LHCN-M2 (cell line): ENCODE measurements at places on chromosomes 5 and 9. TPM values are rescaled to one million over a fixed set of nuclear protein-coding genes. Genes with fewer than 3 reads are reported as not detected.

The FAM114A2 gene
- 31.3 and 41.4 TPM in 2 replicates for total RNA-seq

The PCDHA6 gene
- total RNA-seq, result not detected in 2 replicates

The SAP30L gene
- 17.3 and 19.3 TPM in 2 replicates for total RNA-seq

The SLC36A3 gene
- total RNA-seq, result not detected in 2 replicates

The OBP2B gene
- total RNA-seq, result not detected in 2 replicates

The ANKRD34B gene
- total RNA-seq, result not detected in 2 replicates

The NSUN2 gene
- 58.1 and 61.3 TPM in 2 replicates for total RNA-seq

The SYK gene
- total RNA-seq, result not detected in 2 replicates

The LCN15 gene
- total RNA-seq, result not detected in 2 replicates

The TYRP1 gene
- total RNA-seq, result not detected in 2 replicates

The MARVELD2 gene
- 0.26 TPM in 1 of 2 replicates, not detected in the other for total RNA-seq

The PCDHB7 gene
- 2.0 and 3.4 TPM in 2 replicates for total RNA-seq

The DMRT2 gene
- 0.06 TPM in 1 of 2 replicates, not detected in the other for total RNA-seq

The ADCY2 gene
- total RNA-seq, result not detected in 2 replicates

The GABRA1 gene
- not detected in 2 replicates for total RNA-seq

The PPWD1 gene
- 28.7 and 35.6 TPM in 2 replicates for total RNA-seq

The GRIA1 gene
- total RNA-seq, result 7.4 and 10.0 TPM in 2 replicates

The WNT8A gene
- total RNA-seq, result not detected in 2 replicates

The SV2C gene
- total RNA-seq, result not detected in 2 replicates

The ADAMTS13 gene
- 1.6 and 2.3 TPM in 2 replicates for total RNA-seq

The SMIM32 gene
- total RNA-seq, result not detected in 2 replicates

The CCIN gene
- 1.2 and 1.8 TPM in 2 replicates for total RNA-seq

The LHX2 gene
- total RNA-seq, result 2.4 and 3.4 TPM in 2 replicates

The SPATA9 gene
- 1.4 and 1.7 TPM in 2 replicates for total RNA-seq

The FOXD4L4 gene
- 0.06 and 0.17 TPM in 2 replicates for total RNA-seq

The SPACA9 gene
- 3.5 and 4.1 TPM in 2 replicates for total RNA-seq

The RNF145 gene
- 43.7 and 44.4 TPM in 2 replicates for total RNA-seq

The GM2A gene
- 27.8 and 29.6 TPM in 2 replicates for total RNA-seq

The PCDHGA2 gene
- total RNA-seq, result 0.90 and 1.1 TPM in 2 replicates

The GPX3 gene
- 1.0 and 7.3 TPM in 2 replicates for total RNA-seq

The SAXO1 gene
- total RNA-seq, result 0.06 TPM in 1 of 2 replicates, not detected in the other

The DAB2IP gene
- 4.0 and 4.4 TPM in 2 replicates for total RNA-seq

The F12 gene
- 3.1 and 3.6 TPM in 2 replicates for total RNA-seq

The LRSAM1 gene
- total RNA-seq, result 7.4 and 7.9 TPM in 2 replicates

The SHOC1 gene
- total RNA-seq, result 0.26 TPM in 1 of 2 replicates, not detected in the other

The CDH9 gene
- total RNA-seq, result not detected in 2 replicates

The C1QTNF2 gene
- 2.4 and 2.5 TPM in 2 replicates for total RNA-seq

The CACNA1B gene
- not detected in 2 replicates for total RNA-seq

The EFNA5 gene
- total RNA-seq, result 7.2 and 13.1 TPM in 2 replicates

The ANKRD20A1 gene
- total RNA-seq, result not detected in 2 replicates

The ENTREP1 gene
- total RNA-seq, result 0.11 TPM in 1 of 2 replicates, not detected in the other

The PDGFRB gene
- 7.9 and 8.7 TPM in 2 replicates for total RNA-seq

The ADGRD2 gene
- total RNA-seq, result not detected in 2 replicates

The TERT gene
- 173 and 177 TPM in 2 replicates for total RNA-seq

The PCDHGA5 gene
- 0.98 and 1.5 TPM in 2 replicates for total RNA-seq
